ENCODE measurements at places on chromosomes 2 and 18.
A peak's percentile ranks its signal among the peaks of the same experiment; 100 is the strongest.

GRCh38 chr2:236287656-236288055 is 23.4 kb upstream of the ASB18 start:
- no peak for DNase-seq

- no peak for DNase-seq
Measured at GRCh38 chr2:176685908-176686307, 416.7 kb downstream of the MTX2 start.

DNA sequence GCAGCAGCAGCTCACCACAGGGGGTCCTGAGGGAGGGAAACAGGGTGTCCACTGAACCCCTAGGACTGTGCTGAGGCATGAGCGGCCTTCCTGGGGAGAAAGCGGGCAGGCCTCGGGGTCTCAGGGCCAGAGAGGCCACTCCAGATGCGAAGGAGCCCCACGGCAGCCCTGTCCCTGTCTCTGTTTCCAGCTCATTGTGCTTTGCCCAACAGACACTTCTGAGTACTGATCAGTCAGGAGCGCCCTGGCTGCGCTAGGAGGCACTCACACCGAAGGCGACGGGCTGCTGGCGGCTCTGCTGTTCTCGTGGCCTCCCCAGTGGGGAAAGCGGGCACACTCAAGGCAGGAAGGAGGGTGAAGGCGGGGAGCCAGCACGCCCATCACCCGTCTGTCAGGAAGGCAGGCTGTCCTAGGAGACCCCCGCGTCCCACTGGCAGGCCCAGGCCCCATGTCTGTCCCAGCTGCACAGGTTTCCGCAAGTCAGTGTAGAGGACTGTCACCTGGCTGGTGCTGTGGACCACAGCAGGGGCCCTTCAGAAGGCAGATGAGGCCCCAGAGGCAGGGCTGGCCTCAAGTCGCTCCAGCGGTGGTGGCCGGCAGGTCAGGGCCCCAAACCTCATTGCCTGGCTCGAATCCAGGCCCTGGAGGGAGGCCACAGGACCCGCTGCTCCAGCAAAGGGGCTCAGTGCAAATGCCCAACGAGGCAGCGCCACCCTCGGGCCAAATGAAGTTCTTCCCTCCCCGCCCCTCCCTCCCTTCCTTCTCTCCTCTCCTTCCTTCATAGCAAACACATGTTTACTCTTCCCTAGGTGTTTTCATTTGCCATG is 6.8 kb downstream of the ESPNL start:
- DNase-seq, result no peak

- no peak for DNase-seq
Measured at GRCh38 chr2:42792583-42793333, at the start of gene HAAO. HAAO (minus strand) TSS chr2:42792583; CDS start chr2:42792536, 47 bp downstream.

- DNase-seq, result no peak
Measured at GRCh38 chr2:176638167-176639015, 369.1 kb downstream of the MTX2 start.

GRCh38 chr2:46470114-46470628 is 9.2 kb upstream of the TMEM247 start:
- DNase-seq, result no peak

DNA sequence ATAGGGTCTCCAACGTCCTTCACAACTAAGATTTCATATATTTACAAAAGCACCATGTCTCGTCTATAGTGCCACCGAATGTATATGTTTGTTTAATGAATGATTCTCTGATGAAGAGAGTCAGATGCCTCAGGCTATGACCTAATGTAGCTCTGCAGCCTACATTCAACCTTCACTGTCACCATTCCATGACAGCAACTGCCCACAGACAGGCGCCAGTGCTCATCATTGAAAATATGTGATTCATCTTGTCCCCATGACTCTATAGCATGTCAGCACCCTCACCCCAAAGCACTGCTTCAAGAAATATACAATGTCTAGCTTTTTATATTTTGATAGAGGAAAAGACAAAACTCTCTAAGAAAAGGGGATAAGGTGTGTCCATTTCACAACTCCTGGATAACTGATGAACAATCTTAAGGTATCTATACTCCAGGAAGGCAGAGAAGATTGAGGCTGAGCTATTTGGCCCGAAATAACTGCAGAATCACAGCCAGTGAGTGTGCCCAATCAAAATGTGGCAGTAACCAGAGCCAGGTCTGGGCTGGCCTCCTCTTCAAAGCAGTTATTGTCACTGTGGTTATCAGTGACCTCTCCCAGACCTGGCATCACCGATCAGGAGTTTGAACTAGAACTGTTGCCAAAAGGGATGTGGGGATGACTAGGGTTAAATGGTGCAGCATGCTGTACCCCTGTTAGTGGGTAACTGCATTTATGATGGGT is 246.6 kb downstream of the SETBP1 start:
- no peak for DNase-seq

GRCh38 chr2:133862400-133862977 is 294.2 kb upstream of the NCKAP5 start:
- no peak for DNase-seq

GRCh38 chr18:67525328-67526099 is 9.0 kb upstream of the DSEL start:
- DNase-seq, result no peak

GRCh38 chr2:96325041-96325883 is at the start of gene ITPRIPL1:
ITPRIPL1 (plus strand) TSS chr2:96325317; CDS start chr2:96325840, 523 bp downstream.
- DNase-seq, result no peak

- DNase-seq, result no peak
Measured at GRCh38 chr2:200399636-200400035, 93.1 kb downstream of the SPATS2L start.

DNA sequence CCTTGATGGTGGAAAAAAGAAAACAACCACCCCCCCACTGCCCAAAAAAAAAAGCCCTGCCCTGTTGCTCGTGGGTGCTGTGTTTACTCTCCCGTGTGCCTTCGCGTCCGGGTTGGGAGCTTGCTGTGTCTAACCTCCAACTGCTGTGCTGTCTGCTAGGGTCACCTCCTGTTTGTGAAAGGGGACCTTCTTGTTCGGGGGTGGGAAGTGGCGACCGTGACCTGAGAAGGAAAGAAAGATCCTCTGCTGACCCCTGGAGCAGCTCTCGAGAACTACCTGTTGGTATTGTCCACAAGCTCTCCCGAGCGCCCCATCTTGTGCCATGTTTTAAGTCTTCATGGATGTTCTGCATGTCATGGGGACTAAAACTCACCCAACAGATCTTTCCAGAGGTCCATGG is 28.0 kb downstream of the MAL start:
- DNase-seq, result no peak

DNA sequence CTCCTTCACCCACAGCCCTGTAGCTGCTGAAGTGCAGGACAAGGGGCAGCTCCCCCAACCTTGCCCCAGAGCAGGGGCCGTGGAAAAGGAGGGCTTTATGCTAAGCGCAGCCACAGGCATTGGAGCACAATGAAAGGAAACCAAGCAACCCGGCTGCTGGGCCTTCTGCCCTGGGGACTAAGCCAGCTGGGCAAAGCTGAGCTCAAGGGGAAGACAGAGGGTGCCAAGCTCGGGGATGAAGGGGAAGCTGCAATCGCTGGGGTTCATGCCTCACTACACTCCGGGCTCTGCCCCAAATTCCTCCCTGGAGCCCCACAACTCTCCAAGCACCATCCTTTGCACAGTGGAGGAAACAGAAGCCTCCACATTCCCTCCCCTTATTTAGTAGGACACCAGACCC is 12.4 kb downstream of the SFXN5 start:
- no peak for DNase-seq

- DNase-seq, result no peak
Measured at GRCh38 chr2:64114063-64114911, 29.9 kb downstream of the PELI1 start.

- DNase-seq, result peak; percentile 72
Measured at GRCh38 chr2:71923887-71924533, 223.7 kb downstream of the CYP26B1 start.

GRCh38 chr18:9405977-9406376 is 69.3 kb upstream of the RALBP1 start:
- no peak for DNase-seq

GRCh38 chr2:229025653-229026052 is 245.4 kb downstream of the PID1 start:
- no peak for DNase-seq

- DNase-seq, result peak; percentile 13
Measured at GRCh38 chr18:37778417-37779165, 213.0 kb upstream of the CELF4 start.

- no peak for DNase-seq
Measured at GRCh38 chr2:11873356-11874154, 127.1 kb downstream of the LPIN1 start.

GRCh38 chr2:42854207-42854818 is 61.9 kb upstream of the HAAO start:
- no peak for DNase-seq

DNA sequence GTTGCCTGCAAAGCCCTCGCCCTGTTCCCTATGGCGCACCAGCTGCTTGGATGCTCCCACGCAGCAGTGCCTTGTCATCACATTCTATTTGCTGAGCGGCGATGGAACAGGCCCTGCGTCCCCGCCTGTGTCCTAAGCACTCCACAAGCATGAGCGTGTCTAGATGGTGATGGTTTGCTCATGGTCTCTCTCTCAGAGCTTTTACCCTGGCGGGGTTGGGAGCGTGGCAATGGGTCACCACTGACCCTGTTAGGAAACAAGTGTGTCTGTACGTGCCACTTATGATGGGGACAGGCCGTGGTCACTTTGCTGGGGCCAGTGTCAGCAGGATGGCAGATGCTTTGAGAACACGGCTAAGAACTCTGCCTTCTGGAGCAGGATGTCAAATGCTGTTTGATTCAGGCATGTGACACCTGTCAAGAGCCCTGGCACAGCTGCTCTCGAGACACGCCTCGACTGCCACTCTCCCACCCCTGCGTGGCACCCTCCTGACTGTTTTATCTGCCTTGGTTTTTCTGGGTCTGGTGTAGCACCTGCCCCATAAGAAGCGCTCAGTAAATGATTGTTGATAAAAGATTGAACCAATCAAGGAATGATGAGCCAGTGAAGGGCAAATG is 44.2 kb downstream of the RRM2 start:
- DNase-seq, result no peak

DNA sequence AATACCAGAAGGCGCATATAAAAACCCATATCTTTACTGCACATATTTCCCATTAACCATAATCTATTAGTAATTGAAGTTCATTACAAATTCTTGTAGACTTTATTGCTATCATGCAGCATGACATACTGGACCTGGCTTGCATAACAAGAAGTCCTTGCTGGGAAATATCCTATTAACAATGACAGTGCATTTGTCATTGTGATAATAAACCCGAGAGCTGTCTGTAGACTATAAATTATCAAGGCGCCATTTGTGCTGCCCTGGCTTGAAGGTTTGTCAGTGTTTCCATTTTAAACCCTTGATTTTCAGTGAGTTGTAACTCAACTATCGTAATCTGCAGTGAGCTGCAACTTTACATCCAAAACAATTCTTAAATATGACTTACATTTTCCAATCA is 59.0 kb downstream of the HNMT start:
- no peak for DNase-seq

- DNase-seq, result no peak
Measured at GRCh38 chr18:56492136-56492535, 146.3 kb downstream of the TXNL1 start.

DNA sequence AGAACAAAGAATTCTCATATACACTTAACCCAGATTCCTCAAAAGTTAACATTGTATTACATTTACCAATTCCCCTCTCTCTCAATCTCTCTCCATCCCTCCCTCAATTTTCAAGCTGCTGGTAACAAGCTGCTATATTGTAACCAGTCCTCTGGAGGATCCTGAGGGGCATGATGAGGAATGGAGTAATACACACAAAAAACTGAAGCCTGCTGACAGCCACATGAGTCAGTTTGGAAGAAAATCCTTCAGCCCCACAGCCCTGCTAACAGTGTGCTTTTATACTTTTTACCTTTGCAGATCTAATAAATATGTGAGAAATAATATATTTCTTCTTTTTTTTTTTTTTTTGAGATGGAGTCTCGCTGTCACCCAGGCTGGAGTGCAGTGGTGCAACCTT is 165.7 kb upstream of the RAB12 start:
- DNase-seq, result no peak

DNA sequence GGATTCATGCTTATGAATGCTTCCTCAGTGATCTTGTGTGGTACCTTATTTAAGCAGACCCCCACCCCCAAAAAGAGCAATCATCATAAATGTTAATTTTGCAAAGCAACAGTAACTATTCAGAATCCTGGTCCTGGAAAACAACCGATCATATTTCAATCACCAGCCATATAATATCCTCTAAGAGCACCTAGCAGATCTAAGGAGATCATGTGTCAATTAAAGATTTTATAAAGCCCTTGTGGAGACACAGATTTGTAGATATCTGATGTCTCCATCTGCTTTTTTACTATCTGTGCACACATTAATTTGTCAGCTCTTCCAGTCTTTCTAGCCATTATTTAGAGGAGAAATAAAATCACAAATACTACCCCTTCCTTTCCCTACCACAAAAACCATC is 423.7 kb downstream of the TGIF1 start:
- no peak for DNase-seq

GRCh38 chr2:223604231-223604630 is 2.1 kb upstream of the SCG2 start:
- DNase-seq, result no peak

DNA sequence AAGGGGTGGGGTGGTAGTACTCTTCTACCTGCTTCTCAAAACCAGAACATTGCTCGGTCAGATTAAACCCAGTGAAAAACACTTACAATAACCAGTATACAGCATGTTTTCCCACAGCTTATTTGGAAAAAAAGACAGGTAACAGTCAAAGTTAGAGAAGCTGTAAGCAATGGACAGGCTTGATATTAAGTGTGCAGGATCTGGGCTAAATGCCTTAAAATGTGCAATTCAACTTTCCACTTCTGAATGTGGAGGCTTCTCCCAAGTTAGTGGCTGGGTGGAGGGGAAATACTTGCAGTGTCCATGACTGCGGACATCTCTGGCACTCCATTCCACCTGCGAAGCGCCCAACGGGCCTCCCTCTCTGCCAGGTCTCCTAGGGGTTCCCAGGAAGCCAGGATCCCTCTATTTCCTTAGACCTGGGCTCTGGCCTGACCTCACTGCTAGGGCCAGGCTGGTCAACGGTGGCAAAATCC is 5.3 kb downstream of the ZEB2 start:
- DNase-seq, result no peak

- DNase-seq, result peak; percentile 39
Measured at GRCh38 chr18:22378672-22379282, 38.9 kb downstream of the CTAGE1 start.

- no peak for DNase-seq
Measured at GRCh38 chr2:191350826-191351225, 105.6 kb downstream of the MYO1B start.

- DNase-seq, result no peak
Measured at GRCh38 chr2:214651451-214651850, 158.0 kb downstream of the BARD1 start.

DNA sequence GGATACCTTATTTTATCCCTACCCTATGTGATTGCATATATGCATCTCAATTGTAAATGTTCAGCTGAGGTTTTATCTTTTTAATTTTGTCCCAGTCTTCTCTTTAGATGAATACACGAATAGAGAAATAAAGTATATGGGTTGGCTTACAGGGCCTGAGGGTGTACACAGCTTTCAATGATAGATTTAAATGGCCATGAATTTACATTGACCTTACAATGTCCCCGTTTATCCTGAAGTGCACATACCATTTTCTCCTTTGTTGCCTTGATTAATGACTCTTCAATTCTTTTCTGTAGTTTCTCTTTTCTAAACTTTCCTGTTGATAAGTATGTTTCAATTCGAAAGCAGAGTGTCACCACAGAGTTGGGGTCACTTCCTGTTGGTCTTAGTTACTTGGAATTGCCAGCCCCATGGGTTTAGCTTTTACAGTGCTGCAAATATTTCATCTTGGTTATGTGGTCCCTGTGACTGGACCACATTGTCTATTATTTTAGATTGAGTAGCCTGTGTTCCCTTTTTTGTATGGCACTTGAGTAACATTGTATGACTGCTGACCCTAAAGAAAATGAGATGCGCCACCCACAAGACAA is 1616.3 kb upstream of the ACVR2A start:
- no peak for DNase-seq

- peak; percentile 10 for DNase-seq
Measured at GRCh38 chr2:128178650-128179460, 87.9 kb downstream of the UGGT1 start.

Data from HCT116 (cell line).